ENCODE measurements at places on chromosomes 3 and 15.

GRCh38 chr3:190131329-190131728 is 10.6 kb upstream of the P3H2 start:
- DNase-seq: peak; percentile 47

- DNase-seq: no peak
Measured at GRCh38 chr3:42670051-42670576, 15.2 kb upstream of the KLHL40 start.

DNA sequence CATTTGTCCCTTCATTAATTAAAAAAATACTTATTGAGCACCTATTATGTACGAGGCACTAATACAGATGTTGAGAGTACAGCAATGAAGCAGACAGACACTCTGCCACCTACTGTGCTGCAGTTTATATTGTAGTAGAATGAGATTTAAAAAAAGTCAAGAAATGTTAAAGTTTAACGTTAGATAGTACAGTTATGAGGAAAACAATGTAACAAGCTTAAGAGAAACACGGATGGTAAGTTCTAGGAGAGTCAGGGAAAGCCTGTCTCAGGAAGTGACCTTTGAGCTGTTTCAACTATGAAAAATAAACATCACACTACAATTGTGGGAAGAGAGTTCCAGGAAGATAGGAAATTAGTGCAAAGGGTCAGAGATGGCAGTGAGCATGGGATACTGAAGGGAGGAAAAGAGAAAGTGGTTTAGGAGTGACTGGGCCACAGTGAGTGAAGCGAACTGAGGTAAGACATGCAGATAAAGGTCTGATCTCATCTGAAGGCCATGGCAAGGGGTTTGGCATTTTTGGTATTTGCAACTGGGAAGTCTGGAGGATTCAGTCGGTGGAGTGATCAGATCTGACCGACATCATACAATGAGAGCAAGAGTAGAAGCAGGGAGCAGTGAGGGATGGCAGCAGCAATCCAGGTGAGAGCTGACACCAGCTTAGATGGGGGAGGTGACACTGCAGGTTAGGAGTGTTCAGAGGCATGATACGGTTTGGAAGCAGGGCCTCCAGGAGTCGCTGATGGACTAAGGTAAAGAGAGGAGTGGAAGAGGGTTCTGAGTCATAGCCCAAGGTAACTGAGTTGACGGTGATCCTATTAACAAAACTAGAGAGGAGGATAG is 28.5 kb downstream of the PLSCR4 start:
- DNase-seq: no peak

DNA sequence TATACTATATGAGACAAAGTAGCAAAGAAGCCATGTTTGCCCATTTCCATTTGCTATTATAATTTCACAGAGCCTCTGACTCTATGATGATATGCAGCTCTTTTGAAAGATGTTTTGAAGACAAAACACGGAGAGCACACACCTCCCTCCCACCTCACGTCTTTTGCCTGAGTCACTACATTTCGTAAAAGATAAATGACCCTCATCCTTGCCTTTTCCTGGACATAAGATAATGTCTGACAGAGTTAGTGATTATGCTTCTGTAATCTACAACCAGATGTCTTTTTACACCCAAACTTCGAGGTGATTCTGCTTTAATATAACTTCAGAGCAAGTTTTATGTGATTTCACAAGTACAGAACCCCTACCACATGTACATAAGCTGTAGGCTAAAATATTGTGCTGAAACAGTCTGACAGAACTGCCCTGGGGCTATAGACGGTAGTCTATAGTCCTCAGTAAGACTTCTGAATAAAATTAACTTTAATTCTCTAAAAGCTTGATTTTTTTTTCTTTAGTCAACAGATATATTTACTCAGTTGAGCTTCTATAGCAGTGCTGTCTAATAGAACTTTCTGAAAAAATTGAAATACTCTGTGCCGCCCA is 99.9 kb downstream of the CD200R1L start:
- no peak for DNase-seq

- no peak for DNase-seq
Measured at GRCh38 chr15:76844096-76844495, 61.0 kb downstream of the SCAPER start.

DNA sequence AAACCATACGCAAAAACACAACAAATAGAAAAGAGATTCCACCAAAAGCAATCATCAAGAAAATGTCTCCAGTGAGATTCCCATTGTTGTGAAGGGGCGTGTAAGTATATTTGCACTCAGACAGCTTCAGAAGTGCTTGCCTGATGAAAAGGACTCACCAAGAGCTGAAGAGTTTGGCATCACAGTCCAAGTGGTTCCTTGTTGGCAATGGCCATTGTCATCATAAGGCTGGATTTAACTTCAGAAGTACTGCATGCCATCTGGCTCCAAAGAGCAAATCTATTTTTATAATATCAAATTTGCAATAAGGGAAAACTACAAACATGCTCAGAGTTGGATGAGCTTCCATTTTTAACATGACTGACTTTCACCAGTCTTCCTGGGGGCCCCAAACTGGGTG is 505.3 kb upstream of the NR2F2 start:
- DNase-seq: no peak

DNA sequence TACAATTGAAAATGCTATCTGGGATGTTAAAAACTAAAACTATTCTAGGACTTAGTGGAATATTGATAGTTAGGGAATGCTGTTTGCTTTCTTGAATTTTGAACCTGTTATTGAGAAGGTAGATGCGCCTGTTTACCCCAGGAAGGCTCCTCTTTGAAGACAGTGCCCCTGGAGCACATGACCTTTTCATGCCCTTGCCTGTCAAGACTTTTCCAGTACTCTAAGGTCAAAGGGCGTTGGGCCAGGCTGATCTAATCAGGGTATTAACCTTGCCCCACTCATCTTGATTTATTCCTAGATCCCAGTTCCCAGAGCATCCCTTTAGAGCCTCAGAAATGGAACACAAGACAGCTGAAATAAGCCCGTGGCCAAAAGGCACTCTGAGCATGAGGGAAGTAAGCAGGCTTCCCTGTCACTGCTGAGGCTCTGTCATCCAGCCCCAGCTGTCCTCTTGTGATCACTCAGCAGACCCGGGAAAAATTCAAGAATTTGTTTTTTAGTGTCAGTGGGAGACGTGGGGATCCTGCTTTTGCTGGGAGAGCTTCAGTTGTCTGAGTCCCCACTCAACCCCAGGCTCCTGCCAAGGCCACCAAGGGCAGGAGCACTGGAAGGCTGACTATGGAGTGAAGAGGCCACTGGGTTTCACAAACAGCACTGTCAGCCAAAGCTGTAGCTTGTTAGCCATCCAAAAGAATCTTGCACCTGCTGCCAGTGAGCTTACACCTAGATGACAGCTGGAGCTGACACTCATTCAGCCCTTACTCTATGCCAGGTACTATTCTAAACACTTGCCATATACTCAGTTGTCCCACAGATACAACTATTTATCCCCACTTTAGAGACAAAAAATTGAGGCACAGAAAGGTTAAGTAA is 169.0 kb downstream of the PGPEP1L start:
- no peak for DNase-seq

- no peak for DNase-seq
Measured at GRCh38 chr15:84731774-84732173, 15.8 kb upstream of the SEC11A start.

DNA sequence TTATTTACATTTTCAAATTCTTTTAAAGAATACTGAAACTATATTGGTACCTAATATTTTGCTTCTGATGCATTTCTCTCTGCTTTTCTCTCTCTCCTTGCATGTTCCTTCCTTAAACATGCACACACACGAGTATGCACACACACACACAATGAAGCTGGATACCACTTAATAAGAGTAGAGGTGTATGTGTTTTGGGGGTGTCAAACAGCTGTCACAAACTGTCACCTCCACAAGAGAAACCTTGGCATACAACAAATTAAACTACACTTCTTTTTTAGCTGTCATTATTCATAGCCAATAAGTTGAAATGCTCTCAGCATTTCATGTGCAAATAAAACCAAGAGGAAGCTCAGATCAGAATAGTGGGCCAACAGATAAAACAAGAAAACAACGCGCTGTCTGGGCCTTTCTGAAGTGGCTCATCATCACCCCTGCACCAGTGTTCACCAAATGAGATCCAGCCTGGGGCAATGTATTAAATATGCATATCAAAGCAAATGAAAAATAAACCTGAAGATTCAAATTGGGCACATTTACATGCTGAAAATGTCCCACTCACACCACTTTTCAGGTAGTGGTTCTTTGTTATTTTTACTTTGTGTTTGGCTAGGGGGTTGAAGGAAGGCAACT is 9.7 kb downstream of the MEIS2 start:
- DNase-seq: no peak

GRCh38 chr3:197201791-197202452 is 96.5 kb downstream of the DLG1 start:
- no peak for DNase-seq

DNA sequence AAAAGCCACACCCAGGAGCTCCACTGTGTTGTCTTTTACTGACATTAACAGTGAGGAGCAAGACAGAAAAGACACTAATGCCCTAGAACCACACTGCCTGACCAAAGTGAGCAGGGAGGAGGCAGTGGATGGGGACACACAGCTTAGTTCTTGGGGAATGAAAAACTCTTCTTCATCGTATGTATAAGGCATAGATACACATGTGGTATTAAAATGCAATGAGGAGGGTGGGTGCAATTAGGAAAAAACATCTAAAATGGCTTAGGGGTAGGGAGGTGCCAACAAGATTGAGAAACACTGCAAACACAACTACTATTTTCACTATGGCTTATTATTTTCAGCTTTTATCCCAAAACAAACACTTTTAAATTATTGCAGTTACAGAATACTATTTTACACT is 15.5 kb downstream of the KLHL25 start:
- no peak for DNase-seq

GRCh38 chr15:72737723-72738122 is 45.8 kb downstream of the ADPGK start:
- no peak for DNase-seq

- peak; percentile 60 for DNase-seq
Measured at GRCh38 chr3:194738254-194739093, 52.8 kb downstream of the FAM43A start.

DNA sequence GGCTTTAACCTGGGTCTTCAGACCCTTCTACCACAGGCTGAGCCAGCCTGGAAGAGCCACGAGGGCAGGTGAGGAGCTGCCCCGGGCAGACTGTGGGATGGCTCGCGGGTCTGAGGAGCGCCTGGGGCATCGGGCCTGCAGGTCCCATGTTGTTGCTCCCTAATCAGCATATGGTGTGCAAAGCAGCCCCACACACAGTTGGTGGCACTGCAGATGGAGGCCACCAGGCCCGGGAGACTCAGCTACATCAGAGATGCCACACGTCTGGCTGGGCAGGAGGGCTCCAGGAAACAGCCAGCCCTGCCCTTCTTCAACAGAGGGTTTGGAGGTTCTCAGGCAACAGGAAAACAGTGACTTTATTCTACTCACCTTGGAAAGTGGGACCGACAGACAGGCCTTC is 63.9 kb downstream of the XXYLT1 start:
- DNase-seq: no peak

- peak; percentile 42 for DNase-seq
Measured at GRCh38 chr3:17233398-17233800, 348.6 kb downstream of the PLCL2 start.

DNA sequence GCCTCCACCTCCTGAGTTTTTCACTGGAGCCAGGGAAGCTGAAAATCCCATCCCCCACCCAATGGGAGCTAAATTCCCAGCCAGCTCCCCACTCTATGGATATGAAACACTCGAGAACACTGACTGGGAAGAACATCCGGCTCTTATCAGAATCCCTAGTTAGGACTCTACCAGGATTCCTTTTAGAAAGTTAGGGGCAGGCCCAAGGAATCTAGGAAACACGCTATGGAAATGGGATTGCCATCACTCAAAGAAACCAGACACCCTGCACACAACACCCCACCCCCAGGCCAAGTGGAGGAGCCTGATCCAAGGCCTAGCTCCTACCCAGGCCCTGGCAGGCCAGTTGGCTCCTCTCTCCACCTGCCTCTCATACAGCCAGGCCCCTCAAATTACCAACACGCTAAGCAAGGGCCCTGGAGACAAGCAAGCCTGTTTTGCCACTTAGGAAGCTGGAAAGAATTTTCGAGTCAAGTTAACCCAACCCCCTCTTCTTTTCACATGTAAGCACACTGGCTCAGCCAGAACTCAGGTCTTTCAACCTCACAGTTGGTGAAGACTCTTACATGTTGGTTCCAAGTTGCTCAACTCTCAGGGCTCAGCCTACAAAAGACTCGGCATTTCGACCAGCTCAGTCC is 75.5 kb downstream of the RBPMS2 start:
- no peak for DNase-seq

GRCh38 chr3:159637883-159638542 is 350.6 kb upstream of the IL12A start:
- DNase-seq: peak; percentile 18

- DNase-seq: no peak
Measured at GRCh38 chr3:186283096-186283495, 78.9 kb downstream of the DGKG start.

- DNase-seq: no peak
Measured at GRCh38 chr3:50551681-50552435, 15.7 kb downstream of the C3orf18 start.

- DNase-seq: no peak
Measured at GRCh38 chr3:118791246-118791645, 243.4 kb downstream of the IGSF11 start.

DNA sequence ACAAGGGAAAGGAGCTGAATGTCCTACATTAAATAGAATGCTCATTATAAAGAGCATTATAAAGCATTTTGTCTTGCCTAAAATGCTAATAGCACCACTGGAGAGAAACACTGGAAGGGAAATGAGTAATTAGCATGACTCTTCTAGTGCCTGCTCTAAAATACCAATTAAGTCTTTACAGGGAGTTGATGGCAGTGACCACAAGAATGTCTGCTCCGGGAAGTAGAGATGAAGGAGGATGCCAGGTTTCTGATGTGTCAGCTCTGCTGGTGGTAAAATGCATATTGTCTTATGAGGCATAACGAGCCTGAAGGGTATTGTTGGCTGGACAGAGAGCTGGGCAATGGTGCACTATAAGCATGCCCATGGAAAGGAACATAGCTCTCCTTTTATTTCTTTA is 49.5 kb downstream of the MYLK start:
- peak; percentile 64 for DNase-seq

DNA sequence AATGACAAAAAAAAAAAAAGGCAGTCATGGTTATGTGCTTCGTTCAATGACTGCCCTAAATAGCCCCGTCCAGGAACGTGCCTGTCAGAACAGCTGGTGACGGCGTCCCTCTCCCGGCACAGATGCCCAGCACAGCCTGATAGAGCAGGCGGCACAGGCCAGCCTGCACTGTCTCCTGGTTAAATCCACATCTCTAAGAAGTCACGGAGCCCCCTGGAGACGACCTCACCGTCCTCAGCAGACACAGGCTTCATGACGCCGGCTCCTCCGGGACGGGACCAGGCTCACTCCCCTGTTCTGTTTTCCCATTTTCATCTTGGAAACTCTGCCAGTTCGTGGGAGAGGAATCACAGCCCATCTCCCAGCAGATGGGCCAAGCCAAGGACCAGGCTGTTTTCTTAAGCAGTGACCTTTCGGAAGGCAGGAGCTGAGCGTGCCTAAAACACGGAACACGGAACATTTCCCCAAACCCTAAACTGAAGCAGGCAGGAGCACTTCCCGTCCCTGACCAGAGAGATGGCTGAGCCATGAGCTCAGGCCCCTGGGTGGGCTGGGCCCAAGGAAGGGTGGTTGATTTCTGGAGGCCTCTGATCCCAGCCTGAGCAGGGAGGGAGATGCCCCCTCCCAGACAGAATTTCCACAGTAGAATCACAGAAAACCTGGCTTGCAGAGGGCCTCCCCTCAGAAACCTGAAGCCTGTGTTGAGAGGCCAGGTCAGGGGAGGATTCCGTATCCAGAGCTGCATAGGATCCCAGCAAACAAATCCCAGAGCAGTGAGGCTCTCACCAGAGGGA is 35.9 kb downstream of the ADCY5 start:
- DNase-seq: no peak

Data from urothelium cell line (cell line).